T-cell (primary cell): ENCODE measurements at places on chromosomes 5 and 9. TPM values are rescaled to one million over a fixed set of nuclear protein-coding genes. Genes with fewer than 3 reads are reported as not detected.

- no peak for DNase-seq
Observed at GRCh38 chr9:90720621-90721265, 78.1 kb upstream of the DIRAS2 start.

GRCh38 chr5:86807046-86808031 is 189.6 kb downstream of the COX7C start:
- DNase-seq = no peak

DNA sequence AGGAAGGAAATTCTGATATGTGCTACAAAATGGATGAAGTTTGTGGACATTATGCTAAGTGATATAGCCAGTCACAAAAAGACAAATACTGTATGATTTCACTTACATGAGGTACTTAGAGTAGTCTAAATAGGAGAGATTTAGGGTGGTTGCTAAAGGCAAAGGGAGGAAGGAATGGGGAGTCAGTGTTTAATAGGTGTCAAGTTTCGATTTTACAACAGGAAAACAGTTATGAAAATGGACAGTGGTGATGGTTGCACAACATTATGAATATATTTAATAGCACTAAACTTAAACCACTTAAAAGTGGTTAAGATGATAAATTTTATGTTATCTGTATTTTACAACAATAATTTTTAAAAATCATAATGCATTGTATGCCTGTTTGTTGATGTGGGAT is 40.4 kb upstream of the ECM2 start:
- no peak for DNase-seq

The BTNL9 gene
- total RNA-seq = not detected
